ENCODE measurements at places on chromosomes 16 and 17.
A peak's percentile ranks its signal among the peaks of the same experiment; 100 is the strongest.

GRCh38 chr17:62800585-62800984 is 7.5 kb downstream of the MARCHF10 start:
- DNase-seq, result no peak

DNA sequence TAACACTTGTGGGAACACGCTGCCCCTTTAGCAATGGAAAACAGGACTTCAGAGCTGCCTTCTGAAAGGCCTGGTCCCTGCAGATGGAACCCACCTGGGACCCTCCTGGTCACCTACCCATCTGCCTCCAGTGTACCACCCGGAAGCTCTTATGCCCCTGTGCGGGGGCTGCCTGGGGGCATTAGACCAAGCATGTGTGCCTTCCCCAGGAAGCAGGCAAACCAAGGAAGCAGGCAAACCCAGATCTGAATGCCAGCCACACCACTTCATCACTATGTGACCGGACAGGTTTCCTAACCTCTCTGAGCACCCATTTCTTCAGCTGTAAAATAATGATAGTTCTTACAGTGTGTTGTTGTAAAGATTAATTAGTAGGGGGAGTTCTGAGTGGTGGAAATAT is 20.8 kb upstream of the LRRC37A3 start:
- DNase-seq, result no peak

DNA sequence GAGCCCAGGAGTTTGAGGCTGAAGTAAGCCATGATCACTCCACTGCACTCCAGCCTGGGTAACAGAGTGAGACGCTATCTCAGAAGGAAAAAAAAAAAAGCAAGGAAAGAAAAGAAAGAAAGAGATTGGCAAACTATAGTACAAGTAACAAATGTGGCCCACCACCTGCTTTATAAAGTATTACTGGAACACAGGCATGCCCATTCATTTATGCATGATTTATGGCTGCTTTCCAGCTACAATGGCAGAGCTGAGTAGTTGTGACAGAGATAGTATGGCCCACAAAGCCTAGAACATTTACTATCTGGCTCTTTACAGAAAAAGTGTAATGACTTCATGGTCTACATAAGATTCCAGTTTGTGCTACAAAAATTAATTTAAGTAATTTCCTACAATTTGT is 23.6 kb downstream of the C16orf87 start:
- DNase-seq, result no peak

DNA sequence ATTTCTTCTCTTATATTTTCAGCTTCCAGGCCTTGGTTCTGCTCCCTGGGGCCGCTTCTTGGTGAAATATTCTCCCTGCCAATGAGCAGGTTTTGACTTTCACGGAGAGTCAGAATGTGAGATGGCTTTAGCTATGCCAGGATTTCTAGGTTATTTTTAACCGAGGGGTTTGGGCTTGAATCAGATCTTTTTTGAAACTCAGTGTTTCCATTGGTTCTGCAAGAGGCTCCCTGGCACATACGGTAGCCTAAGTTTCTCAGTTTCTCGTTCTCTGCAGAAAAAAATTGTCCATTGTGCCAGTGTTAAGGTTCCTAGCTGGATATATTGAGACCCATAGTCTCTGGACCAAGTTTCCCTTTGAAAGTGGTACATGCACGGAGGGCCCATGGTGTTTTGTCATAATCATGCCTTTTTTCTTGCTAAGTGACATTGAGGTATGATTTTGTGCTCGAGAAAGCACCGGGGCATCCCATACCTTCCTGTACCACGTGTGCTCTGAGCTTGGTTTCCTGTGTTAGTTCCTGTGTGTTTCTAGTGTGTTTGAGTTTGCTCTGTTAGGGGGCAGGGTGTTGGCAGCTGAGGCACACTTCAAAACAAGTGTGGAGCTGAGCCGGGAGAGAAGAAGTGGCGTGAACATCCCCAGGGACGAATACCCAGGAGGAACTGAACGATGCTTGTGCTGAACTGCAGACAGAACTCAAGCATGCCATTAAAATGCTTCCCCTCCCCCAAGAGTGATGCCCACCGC is 127.2 kb downstream of the HS3ST3B1 start:
- peak; percentile 27 for DNase-seq

- no peak for DNase-seq
These were observed 316.3 kb downstream of the SEC14L1 start for GRCh38 chr17:77456951-77457548.

- no peak for DNase-seq
These were observed 153.3 kb downstream of the CDH11 start for GRCh38 chr16:64968539-64968938.

DNA sequence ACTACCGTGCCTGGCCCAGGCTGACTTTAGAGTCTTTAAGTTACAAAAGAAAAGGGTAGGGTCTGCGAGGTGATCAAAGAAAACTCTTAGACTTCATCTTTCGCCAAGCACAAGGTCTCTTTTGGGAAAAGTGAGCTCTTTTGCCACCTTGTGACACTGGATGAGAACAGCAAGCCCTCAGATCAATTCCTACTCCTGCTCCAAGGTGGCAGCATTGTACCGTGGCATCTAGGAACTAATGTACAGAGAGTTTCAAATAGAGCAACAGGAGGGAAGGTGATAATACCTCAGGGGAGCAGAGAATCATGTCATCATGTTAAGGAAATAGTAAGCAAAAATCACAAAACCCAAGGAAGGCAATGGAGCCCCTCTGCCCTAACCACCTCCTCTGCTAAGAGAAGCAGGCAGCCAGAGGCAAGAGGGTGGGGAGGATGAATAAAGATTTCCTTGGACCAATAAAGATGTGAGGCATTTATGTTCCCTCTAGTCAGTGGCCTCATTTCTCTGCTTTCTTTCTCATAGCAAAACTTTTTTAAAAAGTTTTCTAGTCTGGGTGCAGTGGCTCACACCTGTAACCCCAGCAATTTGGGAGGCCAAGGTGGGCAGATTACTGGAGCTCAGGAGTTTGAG is 2.1 kb upstream of the C17orf78 start:
- peak; percentile 22 for DNase-seq

- no peak for DNase-seq
These were observed 893 bp downstream of the HCFC1R1 start for GRCh38 chr16:3022684-3023414.

GRCh38 chr16:78528265-78528664 is 428.8 kb downstream of the WWOX start:
- DNase-seq, result no peak

- DNase-seq, result no peak
These were observed 7.6 kb downstream of the TBKBP1 start for GRCh38 chr17:47701608-47702007.

GRCh38 chr17:5915337-5915736 is 154.8 kb upstream of the WSCD1 start:
- no peak for DNase-seq

DNA sequence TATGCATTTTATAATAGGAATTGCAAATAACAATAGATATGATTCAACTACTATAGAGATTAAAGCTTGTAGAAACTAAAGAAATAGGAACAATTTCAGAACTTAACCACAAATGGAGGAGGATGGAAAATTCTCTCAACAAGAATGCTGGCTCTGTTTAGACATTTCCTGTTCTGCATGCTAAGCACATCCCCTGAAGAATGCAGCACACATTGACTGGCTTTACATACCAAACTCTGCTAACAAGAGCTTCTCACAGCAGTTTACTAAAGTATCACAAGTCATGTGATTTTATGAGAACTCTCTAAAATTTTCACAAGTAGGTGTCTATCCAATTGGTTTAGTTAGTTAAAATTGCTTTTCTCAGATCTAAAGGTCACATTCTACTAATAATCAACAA is 85.2 kb downstream of the SPAG9 start:
- DNase-seq, result no peak

DNA sequence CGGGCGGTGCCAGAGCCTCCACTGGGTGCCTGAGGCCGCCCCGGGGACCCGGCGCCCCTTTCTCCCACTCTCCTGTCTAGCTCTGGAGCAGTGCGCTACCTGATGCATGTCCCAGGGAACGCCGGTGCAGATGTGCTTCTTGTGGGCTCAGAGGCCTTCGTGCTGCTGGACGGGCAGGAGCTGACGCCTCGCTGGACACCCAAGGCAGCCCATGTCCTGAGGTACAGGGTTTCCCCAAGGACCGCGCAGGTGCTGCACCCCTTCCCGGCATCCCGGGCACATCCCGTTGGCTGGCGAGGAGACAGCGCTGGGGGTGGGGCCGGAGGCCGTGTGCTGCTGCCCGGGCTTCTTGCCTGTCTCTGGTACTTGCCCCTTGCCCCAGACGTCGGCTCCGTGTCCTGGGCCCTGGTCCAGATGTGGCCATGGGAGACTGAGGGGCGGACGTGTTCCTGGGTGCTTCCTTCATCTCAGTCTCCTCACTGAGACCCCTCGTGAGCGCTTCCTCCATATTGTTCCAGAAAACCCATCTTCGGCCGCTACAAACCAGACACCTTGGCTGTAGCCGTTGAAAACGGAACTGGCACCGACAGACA is 12.5 kb downstream of the RGS11 start:
- no peak for DNase-seq

DNA sequence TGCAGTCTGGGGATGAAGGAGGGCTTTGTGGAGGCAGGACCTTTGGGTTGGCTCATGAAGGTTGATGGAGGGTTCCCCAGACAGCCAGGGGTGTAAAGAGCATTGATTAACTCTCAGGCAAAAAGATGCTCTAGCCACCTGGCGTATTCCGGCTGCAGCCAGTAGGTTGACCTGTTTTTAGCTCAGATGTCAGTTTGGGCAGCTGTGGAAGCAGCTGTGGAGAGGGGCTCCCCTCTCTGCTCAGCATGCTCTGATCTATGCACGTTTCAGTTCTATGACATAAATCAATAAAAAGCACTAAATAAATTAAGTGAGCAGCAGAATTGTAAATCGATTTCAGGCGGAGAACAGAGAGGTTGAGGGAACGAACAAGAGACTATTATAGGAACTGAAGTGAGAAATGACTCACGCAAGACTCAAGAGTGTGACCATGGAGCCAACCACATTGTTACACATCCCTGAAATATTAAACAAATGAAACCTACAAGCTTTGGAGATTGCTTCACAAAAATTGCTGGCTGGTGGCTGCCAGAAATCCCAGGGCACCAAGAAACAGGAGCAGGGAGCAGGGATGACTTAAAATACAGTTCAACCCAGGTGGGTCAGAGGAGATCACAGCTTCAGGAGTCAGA is 111.9 kb downstream of the GSG1L start:
- DNase-seq, result no peak

DNA sequence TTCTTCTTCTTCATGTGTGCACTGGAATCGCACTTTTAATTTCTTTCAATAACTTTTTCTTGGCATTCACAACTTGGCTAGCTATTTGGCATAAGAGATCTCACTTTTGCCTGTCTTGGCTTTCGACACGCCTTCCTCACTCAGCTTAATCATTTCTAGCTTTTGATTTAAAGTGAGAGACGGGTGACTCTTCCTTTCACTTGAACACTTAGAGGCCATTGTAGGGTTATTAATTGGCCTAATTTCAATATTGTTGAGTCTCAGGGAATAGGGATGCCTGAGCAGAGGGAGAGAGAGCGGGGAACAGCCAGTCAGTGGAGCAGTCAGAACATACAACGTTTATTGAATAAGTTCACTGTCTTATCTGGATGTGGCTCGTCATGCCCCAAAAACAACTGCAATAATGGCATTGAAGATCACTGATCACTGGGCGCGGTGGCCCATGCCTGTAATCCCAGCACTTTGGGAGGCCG is 200.3 kb downstream of the SEC14L1 start:
- no peak for DNase-seq

GRCh38 chr16:47424846-47425245 is 36.0 kb downstream of the ITFG1 start:
- DNase-seq, result no peak

DNA sequence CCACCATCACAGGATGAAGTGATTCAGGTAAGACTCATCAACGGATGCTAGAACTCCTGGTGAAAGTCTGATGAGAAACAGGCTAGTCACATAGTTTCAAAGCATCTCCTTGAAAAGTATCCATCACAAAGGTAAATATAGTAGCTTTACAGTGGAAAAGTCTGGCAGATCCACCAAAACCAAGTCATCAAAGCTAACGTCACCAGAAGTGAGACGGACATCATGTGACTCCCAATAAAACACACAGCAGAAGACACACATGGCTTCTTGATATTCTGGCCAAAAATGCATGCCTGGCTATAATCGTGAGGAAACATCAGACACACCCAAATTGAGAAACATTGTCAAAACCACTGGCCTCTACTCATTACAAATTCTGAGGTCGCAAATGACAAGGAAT is 17.9 kb upstream of the TRPV3 start:
- no peak for DNase-seq

GRCh38 chr16:4046221-4046620 is 70.0 kb downstream of the ADCY9 start:
- DNase-seq, result no peak

DNA sequence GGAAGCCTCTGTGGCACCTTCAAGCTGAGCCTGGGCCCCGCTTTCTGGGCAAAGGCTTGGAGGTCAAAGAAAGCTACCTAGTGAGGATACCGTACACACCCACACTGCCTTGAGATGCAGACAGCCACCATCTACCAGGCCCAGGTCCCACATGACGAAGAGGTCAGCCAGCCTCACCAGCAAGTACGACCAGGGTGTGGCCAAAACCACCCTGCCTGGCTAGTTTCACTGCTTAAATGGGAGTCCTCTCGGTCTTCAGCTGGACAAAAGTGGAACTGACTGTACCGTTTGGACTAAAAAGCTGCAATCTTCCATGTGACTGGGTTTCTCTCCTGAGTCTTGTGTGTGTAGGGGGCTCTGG is 21.6 kb downstream of the VASN start:
- DNase-seq, result no peak

GRCh38 chr17:41185001-41185400 is 290 bp upstream of the KRTAP4-1 start:
- no peak for DNase-seq

- DNase-seq, result no peak
These were observed 17.6 kb downstream of the PEMT start for GRCh38 chr17:17573912-17574311.

DNA sequence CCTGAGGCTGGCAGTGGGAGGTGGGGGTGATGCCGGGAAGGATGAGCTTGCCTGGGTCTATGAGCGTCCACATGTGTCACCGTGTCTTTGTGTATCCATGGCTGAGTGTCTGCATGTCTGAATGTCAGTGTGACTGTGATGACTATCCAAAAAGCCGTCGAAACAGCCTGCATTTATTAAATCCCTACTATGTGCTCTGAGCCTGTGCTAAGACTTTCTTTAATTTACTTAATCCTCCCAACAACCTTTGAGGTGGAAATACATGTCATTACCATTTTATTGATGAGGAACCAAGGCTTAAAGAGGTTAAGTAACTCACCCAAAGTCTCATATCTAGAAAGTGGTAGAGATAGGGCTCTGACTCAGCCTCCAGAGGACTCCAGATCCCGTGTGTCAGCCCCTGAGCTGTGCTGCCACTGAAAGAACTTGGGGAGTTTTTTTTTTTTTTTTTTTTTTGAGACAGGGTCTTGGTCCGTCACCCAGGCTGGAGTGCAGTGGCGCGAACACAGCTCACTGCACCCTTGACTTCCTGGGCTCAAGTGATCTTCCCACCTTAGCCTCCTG is 20.0 kb downstream of the ARHGAP23 start:
- DNase-seq, result no peak

DNA sequence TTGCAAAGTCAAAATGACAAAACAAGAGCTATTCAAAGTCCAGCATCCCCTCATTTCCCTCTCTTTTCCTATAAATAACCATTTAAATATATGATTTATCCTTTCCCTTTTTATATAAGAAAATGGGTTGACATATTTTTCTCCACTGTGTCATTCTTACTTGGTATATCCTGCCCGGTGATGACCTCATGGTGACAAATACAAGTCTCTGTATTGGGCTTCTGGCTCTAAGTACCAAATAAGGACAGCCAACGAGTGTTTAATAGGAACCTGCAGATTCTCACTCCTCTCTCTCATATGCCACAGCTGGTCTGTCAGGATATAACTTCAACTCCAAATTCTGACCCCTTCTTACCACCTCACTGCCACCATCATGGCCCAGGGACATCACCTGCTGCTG is 25.5 kb upstream of the CBLN1 start:
- DNase-seq, result no peak

- no peak for DNase-seq
These were observed 20.0 kb downstream of the ADAMTS18 start for GRCh38 chr16:77414752-77415231.
